ENCODE measurements at places on chromosomes 3 and 15.
A peak's percentile ranks its signal among the peaks of the same experiment; 100 is the strongest.

- peak; percentile 94 for DNase-seq
These were observed at the start of gene DENND6A for GRCh38 chr3:57692396-57693147. TSS of gene DENND6A (minus strand) at chr3:57693077. CDS start at chr3:57693018, 59 bp downstream.

DNA sequence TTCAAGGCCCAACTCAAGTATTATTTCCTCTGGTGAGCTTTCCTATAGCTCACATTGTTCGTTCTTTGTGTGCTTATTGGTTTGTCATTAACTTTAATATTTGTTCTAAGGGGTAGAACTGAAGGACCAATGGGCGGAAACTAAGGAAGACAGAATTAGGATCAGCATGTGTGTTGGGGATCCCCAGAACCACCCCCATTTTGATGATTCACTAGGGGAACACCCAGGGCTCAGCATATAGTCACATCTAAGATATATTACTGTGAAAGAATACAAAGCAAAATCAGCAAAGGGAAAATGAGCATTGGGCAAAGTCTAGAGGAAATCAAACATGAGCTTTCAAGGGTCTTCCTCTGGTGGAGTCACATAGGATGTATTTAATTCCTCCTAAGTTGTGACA is 76.9 kb downstream of the TIMP4 start:
- DNase-seq = no peak

DNA sequence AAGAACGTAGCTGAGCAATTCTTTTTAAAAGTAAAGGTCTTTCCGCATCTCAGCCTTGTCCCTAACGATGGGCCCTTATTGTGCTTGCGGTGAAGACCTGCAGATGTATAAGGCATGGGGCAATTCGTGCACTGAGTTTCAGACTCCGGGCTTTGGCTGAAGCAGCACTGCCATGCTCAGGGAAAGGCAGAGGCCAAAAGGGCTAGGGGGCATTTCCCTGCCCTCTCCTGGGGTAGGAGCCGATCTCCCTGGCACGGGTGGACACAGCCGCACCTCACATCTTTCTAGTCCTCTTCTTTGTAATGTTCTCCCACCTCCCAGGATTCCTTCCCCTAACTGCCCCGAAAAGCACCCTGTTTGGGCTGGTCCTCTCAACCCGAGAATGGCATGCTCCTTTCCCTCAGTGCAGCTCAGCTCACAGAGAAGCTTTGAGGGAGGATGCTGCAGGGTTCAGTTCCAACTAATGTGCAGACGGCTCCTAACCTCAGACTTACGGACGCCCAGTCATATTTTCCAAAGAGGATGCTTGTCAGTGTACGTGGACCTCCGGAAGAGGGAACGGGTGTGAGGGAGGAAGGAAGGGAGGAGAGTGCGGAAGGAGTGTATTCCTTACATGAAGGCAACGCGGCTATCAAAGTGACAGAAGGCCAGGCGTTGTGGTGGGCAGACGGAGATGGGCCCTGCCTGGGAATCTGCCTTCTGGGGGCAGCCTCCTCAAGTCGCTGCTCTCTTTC is 61.2 kb downstream of the SYNM start:
- DNase-seq = no peak

- DNase-seq = no peak
These were observed 7.2 kb upstream of the STAC start for GRCh38 chr3:36373084-36373483.

All from stimulated activated CD4-positive, alpha-beta T cell treated with anti-CD3 and anti-CD28 coated beads, Interleukin-4, amount 100 ng/mL, for 4 hours (primary cell).